Stimulated activated CD4-positive, alpha-beta T cell treated with anti-CD3 and anti-CD28 coated beads, TNF-alpha, amount 100 ng/mL, for 48 hours (primary cell): ENCODE measurements at places on chromosomes 2 and 18.

DNA sequence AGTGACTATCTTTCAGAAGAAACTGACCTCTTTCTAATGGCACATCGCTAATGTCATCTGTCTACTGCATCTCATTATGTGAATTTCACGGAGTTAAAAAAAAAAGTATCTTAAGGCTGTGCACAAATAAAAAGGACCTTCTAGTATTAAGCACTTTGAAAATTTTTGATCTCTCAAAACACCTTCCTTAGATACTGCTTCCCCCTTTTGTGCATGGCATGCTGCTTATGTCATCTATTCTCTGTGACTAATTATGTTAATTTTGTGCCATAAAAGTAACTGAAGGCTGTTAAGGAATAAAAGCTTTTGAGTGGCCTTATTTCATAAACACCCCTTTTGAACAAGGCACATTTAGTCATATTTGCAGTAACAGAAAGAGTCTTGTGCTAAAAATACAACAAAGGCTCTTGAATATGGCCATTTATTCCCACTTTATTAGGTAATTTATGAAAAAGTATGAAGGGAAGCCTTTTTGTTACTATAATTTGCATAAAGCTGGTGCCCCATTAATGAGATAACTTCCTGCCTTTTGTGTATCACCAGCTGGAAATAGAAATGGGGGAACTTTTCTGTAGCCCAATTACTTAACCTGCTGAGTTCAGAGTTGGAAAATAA is 1412.0 kb upstream of the ZEB2 start:
- DNase-seq: no peak

DNA sequence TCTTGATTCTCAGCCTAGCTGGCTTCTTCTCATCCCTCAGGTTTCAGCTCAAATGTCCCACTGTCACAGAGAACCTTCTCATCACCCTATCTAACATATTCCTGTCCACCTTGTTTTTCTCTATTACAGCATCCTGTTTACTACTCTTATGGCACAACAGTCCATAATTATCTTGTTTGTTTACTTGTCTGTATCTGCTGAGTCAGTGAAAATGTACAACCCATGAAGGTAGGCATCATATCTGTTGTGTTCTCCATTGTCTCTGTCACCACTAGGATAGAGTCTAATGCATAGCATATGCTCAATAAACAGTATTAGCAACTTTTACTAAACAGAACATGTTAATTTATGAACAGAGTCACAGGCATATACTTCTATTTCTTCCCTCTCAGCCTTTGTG is 261.7 kb downstream of the ETAA1 start:
- DNase-seq: no peak

GRCh38 chr2:148165975-148166374 is 145.1 kb downstream of the MBD5 start:
- no peak for DNase-seq

- DNase-seq: no peak
Measured at GRCh38 chr2:237722616-237723015, 76.0 kb upstream of the RBM44 start.

DNA sequence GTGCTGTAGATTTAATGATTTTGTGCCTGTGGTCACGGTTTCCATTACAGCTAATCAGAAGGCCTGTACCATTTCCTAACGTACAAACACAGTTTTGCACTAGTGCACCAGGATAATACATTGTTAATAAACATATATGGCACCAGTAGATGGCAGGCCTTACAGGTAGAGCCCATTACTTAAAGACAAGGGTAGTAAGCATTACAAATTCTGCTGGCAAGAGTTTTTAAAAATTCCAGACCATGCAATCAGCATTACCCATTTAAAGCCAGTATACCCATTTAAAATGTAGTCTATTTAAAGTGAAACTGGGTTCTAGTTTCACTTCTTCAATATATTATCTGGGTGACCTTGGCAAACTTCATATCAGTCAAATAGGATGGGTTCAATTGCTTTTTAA is 224.2 kb downstream of the NUP35 start:
- DNase-seq: no peak

DNA sequence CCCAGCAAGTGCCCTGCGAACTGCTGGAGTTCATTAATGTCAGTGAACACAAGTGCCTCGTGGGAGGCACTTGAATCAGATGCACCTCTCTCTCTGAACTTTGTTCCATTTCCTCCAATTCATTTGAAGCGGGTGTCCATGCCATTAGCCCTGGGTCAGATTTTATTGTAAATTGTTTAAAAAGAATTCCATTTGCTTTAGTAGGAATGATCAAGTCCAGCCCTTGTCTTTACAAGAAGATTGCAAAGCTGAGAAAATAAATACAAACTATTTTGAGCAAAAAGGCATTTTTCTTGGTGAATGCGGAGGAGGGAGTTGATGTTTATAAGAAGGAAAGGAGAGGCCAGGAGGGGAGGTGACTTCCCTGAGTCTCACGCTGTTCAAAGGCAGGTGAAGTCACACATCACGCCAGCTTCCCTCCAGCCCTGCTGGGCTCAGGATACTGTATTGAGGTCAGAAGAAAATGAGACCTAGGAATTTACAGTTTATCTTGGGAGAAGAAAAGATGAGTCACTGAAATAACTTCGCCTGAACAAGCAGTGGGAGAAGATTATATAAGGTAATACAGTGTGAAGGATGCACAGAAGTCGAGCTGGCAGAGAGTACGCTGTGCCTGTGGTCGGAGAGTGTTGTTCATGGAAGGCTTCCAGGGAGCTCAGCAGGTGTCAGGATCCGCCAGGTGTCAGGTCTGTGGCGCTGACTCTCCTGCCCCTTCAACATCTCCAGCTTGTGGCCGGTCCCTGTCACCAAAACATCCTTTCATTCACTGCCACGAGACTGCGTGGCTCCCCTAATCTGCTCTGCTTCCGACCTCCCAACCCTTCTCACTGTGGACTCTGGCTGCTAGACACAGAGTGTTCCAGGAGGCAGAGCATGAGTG is 36.5 kb downstream of the EFR3B start:
- no peak for DNase-seq

GRCh38 chr2:112787729-112788393 is 3.6 kb upstream of the IL1A start:
- DNase-seq: no peak

- DNase-seq: no peak
Measured at GRCh38 chr2:146730882-146731281, 1113.9 kb upstream of the ACVR2A start.

- no peak for DNase-seq
Measured at GRCh38 chr2:113298176-113298575, 19.5 kb upstream of the PAX8 start.
